ENCODE measurements at places on chromosomes 6 and 20.
A peak's percentile ranks its signal among the peaks of the same experiment; 100 is the strongest.

GRCh38 chr6:90197854-90198496, 98.7 kb downstream of the BACH2 start:
- no peak for DNase-seq

DNA sequence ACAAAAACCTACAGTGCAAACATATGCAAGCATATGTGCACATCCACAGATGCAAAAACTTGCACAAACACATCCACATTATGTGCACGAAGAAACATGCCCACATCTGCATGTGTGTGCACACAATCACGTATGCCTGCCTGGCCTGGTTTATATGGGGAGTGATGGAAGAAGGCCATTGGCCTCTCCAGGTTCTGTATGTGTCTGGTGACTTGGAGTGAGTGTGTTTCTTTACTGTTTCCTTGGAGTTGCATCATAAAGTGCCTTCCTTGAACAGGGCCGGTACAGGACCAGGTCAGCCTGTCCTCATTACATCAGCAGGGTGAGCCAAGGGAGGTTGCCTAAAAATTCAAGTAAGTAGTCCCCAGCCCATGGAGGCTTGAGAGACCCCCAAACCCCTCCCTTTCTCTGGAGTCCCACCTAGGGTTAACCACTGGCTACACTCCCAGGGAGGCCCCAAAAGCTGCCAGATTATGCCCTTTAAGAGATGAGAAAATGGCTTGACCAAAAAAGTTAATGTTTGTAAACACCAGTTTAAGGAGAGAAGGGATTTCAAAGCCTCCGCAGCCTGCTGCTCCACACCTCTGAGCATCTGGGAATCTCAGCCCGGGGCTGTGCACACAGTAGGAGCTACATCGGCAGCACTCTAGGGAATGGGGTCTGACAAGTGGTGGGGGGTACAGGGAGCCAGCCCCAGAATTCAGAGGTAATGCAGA, 140.8 kb downstream of the VEGFA start:
- no peak for DNase-seq

GRCh38 chr20:32573167-32573851, 11.8 kb downstream of the NOL4L start:
- DNase-seq = no peak

- no peak for DNase-seq
These were observed 251.9 kb downstream of the TAF4 start for GRCh38 chr20:61813791-61814190.

DNA sequence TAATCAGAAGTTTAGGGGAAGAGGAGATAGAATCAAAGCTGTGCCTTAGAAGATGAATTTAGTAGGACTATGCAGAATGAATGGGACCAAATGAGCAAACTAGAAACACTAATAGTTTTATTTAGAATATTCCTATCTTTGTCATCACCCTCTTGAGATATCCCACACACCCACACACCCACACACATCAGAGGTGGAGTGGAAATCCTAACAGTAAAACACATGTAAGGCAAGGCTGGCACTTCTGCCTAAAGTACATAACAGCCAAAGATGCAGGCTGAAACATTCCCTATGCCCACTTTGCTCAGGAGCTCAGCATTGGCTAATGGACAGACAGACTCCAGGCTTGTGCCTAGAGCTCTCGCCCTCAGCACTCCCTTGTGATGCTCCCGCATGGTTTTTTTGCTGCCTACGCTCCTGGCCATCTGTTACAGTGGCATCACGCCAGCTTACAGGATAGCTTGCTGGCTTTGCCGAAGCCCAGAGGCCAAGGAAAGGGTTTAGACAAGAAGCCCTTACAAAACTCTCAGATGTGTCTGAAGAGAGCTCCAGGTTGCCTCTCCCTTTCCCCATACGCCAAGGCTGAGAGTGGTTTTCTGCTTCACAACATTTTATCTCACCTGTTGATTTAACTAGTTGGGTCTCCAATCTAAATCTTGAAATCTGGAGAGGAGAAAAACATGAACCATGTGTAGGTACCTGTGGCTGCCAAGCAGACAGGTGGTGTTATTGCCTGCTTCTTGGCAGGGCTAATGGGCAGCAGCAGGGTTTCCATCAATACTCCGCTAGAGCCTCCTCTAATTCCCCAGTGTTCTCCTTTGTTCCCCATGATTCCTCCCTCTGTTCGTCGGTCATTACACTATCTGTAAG, 282.6 kb upstream of the ID4 start:
- DNase-seq = peak; percentile 100

DNA sequence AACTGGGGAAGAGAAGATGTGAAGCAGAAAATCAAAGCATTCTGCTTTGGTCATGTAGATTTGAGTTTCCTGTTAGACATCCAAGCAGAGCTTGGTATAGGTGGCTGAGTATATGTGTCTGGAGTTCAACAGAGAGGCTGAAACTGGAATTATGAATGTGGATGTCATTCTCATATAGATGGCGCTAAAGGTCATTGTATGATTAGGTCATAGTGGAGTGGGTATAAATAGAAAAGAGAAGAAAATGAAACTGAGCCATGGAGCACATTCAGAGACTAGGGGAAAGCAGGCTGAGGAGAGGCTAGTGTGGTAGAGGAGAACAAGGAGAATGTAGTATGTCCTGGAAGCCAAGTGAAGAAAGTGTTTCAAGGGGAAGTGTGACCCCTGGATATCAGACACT, 295.6 kb upstream of the PLN start:
- DNase-seq = no peak

DNA sequence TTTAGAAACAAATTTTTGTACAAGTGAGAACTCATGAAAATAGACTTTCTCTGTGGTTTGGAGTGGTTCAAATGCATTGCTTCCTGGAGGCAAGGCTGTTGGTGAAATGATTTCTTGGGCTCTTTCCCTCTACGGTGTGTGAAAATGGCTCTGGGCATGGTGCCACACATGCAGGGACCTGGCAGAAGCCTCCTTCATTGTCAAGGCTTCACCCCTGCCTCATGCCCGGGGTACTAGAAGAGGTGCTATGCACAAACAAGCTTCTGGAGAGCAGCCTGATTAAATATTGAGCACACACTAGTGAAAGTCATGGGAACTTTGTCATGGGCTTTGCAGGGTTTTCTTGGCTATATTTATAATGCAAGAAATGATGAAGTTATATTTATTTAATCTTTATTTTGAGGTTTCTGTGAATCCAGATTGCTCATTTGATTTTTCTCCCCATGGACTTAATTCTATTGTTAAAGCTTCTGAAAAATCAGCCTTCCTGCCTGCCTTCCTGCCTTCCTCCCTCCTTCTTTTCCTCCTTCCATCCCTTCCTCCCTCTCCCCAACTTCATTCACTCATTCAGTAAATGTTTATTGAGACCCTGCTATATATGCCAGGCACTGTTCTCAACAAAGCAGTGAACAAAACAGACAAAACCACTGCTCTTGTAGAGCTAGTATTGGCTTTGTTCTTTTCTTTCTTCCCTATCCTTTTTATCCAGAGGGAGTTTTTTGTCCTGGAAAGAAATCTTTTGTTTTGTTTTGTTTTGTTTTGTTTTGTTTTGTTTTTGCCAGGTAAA, 21.0 kb downstream of the C6orf89 start:
- peak; percentile 91 for DNase-seq

DNA sequence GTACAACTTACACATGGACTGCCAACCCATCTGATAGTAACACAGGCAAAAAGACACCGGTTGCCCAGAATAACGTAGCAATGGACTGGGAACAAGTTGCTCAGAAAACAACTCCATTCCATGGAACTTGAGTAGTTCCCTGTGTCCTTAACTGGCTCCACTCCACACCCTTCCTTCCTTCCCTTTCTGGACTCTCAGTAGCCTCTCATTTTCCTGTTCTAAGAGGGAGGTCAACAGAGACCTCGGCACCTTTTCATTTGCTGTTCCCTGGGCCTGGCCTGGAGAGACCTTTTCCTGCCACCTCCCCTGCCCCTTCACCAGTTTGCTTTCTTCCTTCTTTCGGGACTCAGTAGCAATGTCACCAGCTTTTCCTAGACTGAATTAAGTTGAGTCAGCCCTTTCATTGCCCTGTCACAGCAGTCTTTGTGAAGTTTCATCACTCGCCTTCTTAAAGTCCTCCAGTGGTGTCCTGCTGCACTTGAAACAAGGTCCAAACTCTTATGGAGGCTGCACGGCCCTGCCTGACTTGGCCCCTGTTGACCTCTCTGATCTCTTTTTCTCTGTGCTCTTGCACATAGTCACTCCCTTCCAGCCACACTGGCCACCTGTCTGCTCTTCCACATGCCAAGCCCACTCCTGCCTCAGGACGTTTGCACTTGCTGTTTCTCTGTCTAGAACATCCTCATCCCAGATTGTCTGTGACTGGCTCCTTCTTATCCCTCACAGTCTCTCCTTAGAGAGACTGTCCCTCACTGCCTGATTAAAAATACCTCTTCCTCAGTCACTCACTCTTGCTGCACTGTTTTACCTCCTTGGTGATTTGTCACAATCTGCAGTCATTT, 90.8 kb downstream of the KCNB1 start:
- no peak for DNase-seq

DNA sequence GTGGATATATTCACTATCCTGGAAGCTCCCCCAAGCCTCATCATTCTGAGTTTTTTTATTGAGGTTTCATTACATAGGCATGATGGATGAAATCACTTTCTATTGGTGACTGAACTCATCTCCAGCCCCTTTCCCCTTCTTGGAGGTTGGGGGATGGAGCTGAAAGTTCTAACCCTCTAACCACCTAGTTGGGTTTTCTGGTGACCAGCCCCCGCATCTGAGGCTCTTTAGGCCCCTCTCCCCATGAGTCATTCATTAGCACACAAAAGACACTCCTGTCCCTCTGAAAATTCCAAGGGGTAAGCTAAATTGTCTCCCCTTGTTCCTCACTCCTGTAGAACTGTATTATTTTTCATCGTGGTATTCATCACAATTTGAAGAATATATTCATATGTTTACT, 33.3 kb downstream of the GFRA4 start:
- no peak for DNase-seq

DNA sequence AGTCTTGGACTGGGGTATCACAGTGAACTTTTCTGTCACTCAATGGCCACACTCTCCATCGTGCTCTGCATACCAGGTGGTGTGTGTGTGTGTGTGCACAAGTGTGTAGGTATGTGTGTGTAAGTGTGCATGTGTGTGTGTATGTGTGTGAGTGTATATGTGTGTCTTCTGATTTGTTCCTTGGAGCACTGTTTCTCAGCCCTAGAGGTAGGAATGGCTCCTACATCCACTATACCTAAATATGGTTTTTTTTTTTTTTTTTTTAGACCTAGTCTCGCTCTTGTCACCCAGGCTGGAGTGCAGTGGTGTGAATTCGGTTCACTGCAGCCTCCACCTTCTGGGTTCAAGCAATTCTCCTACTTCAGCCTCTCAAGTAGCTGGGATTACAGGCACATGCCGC, 236.6 kb downstream of the PHF3 start:
- DNase-seq = no peak

GRCh38 chr6:161889324-161889723, 615.5 kb upstream of the AGPAT4 start:
- no peak for DNase-seq

DNA sequence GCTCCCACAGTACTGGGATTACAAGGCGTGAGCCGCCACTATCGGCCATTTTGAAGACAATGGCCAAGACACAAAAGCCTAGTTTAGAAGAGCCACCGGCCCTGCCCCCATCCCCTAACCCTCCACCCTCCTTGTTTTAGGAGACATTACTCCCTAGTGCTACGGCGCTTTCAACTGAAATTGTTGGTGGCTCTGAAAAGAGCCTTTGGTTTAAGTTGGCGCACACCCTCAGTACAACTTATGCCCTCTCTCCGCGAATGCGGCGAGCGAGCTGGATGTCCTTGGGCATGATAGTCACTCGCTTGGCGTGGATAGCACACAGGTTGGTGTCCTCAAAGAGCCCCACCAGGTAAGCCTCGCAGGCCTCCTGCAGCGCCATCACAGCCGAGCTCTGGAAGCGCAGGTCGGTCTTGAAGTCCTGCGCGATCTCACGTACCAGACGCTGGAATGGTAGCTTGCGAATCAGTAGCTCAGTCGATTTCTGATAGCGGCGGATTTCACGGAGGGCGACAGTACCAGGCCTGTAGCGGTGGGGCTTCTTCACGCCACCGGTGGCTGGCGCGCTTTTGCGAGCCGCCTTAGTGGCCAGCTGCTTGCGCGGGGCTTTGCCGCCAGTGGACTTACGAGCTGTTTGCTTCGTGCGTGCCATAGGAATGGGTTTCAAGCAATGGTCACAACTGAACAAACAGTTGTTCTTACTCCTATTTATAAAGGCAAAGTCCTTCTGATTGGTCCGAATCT, 114.9 kb upstream of the BTN3A2 start:
- DNase-seq = peak; percentile 94

GRCh38 chr20:10799735-10800134, 125.9 kb upstream of the JAG1 start:
- DNase-seq = no peak

- no peak for DNase-seq
These were observed 355.1 kb downstream of the EPM2A start for GRCh38 chr6:145380186-145380585.

Measured in NCI-H1105 treated with DMSO at 0.1 percent for 48 hours (cell line).